ENCODE measurements at places on chromosomes 4 and X.

DNA sequence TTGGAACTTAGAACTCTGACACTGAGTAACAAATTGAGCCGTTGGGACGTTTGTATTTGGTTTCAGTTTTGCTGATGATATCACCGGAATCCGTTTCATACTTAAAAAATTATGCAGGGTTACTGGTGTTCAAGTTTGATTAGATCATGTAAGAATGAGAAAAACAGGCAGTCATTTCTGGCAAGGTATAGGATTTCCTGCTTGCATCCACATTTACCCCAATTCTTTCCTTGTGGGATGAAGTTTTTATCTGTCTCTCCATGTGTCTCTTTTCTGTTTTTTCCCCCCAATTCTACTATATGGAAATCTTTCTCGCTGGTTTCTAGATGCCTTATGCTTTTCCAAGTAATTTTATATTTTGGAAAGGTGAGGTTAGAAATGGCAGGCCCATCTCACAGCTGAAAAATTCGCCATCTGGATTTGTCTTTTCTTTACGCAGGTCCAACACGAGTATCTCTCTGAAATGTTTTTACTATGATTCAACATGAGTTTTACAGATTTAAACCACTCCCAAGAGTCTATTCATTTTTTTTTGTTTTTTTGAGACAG is 197.9 kb downstream of the SHOX start:
- DNase-seq: no peak

DNA sequence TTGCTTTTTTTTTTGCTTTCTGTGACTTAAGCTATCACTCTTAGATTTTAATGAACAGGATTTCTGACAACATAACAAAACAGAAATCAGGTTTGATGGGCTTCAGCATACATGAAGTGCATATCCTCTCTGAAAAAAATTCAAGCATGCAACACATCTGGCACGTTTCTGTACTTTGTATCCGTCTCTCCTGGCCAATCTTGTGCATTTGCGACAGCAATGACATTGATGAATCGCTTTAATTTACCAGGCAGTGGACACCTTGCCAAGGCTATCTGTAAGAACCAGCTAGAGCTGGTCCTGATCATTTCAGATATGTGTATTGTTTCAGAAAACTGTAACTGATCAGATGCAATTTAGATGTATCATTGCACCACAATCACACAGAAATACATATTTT is 93.3 kb downstream of the CCSER1 start:
- no peak for DNase-seq

DNA sequence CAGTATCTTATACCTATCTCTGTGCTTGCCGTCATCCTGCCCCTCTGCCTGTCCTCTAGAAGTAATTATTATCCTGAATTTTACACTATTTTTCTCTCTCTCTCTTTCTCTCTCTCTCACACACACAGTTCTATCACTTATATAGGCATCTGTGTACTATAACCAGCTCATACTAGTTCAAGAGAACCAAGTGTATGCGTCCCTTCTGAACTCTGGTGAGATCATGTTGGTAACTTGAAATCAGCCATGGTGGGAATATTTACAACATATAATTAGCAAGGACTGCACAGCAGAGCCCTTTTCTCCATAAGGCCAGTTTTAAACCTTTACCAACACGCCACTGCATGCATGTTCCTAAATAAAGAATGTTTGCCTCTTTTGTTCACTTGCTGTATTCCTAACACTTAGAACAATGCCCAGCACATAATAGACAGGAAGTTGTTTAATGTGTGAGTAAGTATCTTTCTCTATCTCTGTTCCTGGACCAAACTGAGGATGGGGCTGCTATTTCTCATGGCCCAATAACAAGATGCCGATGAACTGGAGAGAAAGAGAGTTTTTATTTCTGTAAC is 51.1 kb upstream of the IL21 start:
- DNase-seq: no peak

GRCh38 chr4:121126449-121127006 is 37.6 kb downstream of the TNIP3 start:
- DNase-seq: no peak

DNA sequence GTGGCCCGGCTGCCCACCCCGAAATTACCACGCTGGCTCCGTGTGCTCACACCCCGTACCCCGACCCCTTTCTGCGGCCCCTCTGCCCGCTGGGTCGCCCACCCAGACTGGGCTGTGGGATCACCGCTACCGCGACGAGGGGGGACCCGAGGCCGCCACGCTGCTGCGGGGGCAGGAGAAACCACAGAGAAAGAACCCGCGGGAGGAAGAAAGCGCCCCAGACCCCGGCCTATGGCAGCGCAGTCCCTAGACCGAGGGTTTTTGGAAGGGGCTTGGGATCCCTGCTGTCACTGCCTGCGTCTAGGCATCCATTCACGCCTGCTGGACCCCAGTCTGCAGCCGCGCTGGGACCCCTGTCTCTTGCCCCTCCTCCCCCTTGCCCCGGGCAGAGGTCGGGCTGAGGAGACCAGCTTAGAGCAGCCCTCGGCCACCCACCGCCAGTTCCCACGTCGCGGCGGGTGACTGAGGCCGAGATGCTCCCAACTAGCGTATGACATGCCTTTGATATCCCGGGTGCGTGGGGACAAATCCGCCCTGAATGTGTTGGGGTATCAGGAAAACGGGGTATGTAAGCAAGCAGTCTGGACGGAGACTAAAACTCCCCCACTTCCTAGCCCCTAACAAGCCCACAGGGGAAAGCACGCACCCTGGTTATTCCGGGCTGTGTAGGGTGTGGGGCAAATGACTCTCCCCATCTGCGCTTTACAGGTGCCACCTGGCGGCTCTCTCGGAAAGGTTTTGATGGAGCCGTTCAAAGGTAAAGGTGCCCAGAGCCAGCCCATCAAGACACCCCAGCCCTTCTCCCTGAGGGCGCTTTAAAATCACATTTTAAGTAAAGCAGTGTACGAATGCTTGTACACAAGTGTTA is 862 bp upstream of the INPP4B start:
- DNase-seq: no peak

DNA sequence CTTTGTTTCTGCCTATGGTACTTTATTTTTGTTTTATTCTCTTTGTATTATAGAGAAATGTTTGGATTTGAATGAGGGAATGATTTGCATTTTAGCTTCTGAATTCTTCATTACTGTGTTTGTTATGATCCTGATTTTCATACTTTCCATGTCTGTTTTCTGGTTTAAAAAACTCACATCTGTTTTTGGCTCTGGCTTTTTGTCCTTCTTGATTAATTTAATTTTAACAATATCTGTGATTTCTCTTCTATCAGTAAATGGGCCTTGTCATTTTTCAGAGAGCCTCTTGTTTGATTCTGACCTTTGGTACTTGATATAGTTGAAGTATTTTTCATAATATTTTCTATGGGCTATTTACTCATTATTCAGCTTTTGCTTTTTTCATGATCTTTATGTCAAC is 341.6 kb upstream of the HAND2 start:
- no peak for DNase-seq

- no peak for DNase-seq
Observed at GRCh38 chrX:123869488-123869887, 9.6 kb downstream of the XIAP start.

DNA sequence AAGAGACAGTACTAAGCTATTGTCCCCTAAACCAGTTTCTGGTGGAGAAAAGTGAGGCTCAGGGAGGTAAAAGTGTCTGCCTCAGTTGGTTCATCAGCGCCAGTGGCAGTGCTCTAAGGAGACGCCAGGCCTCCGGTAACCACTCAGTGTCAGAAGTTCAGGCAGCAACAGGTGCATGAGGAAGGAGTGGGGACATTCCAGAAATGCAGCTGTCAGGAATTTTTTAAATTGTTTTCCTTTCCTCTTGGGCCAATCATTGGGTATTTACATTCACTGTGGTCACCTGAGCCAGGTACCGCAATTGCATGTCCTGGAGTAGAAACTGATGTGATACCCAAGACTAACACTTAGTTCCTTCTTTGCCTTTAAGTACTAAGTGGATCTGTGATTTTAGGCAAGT is 40.2 kb upstream of the HS3ST1 start:
- no peak for DNase-seq

DNA sequence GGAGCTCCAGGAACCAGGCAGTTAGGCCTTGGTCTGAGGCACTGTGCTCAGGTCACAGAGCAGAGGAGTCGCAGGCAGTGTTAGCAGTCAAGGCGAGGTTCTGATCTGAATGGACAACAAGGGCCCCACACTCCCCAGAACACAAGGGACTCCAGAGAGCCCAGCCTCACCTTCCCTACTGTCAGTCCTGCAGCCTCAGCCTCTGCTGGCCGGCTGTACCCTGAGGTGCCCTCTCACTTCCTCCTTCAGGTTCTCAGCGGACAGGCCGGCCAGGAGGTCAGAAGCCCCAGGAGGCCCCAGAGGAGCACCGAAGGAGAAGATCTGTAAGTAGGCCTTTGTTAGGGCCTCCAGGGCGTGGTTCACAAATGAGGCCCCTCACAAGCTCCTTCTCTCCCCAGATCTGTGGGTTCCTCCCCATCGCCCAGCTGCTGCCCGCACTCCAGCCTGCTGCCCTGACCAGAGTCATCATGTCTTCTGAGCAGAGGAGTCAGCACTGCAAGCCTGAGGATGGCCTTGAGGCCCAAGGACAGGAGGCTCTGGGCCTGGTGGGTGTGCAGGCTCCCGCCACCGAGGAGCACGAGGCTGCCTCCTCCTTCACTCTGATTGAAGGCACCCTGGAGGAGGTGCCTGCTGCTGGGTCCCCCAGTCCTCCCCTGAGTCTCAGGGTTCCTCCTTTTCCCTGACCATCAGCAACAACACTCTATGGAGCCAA is 26.2 kb downstream of the MAGEA9 start:
- no peak for DNase-seq

GRCh38 chr4:6446538-6447451 is 25.6 kb downstream of the PPP2R2C start:
- DNase-seq: no peak

DNA sequence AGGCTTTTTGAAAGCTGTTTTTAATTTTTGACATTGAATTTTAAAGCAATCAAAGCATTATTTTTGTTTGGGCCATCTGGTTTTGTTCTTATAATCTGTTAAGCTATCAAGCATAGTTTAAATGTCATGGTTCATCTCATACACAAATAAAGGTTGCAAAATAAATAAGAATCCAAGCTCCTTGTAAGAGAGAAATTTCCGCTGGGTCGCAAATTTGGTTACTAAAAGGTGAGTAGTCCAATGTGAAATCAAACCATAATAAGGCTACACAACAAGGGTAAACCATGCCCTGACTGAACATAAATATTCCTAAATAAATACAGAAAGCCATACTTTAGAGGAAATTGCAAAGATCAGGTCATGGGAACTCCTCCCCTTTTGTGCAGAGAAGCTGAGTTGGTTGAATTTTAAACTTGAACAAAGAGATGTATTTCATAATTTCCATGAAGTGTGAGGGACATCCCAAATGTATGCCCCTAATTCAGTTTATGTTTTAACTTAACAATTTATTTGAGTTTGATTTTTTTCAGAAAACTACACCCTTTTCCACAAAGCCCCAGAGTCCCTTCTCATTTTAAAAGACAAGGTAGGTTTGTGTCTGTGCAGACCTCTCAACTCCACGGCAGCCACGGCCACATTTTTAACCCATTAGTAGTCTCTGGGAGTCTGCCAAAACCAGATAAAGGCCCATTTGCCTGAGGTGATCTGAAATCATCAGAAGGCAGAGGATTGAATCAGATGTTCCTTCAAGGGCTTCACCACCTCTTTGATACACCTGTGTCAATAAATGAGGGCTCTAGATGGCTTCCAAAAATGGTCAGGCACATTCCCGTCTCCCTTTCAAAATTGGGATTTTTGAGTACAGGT is 85.2 kb downstream of the PLAC1 start:
- no peak for DNase-seq

DNA sequence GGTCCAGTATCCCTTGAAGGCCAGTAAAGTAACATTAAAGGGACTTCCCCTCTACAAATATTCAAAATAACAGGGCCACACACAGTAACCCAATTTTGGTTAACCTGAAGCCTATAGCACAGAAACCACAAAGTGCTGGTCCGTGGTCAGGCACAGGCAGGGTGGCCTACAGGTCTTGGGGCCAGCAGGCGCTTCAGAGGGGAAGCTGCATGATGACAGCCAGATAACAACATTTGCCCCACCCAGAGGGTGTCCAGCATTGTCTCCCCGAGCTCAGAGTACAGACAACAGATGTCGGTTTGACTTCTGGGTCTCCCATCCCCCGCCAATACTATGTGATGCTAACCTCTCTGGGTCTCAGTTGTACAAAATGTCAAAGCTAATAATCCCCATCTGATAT is 51.1 kb downstream of the SH3KBP1 start:
- no peak for DNase-seq

DNA sequence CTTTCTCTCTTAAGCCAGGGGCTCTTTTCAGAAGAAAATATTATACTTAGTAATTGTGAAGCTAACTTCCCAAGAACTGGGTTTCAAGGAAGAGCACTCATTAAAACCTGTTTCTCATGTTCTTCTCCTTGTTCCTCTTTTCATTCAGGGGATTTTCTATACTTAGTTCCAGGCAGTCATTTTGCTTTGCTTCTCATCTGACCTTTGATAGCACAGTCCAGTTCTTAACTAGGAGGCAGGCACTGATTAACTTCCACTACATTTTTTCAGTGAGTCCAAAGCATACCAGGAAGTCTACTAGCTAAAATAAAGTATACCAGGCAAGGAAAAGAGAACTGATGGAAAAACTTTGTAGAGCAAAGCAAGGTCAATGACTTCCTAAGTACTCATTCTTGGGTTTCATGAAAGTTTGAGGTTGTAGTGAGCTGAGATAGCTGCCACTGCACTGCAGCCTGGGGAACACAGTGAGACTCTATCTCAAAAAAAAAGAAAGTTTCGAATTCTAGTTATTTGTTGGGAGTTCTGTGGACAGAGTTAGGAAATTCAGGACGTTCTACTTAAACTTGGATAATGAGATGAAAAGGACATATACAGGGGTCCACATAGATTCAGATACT is 190.1 kb upstream of the HS3ST1 start:
- no peak for DNase-seq

DNA sequence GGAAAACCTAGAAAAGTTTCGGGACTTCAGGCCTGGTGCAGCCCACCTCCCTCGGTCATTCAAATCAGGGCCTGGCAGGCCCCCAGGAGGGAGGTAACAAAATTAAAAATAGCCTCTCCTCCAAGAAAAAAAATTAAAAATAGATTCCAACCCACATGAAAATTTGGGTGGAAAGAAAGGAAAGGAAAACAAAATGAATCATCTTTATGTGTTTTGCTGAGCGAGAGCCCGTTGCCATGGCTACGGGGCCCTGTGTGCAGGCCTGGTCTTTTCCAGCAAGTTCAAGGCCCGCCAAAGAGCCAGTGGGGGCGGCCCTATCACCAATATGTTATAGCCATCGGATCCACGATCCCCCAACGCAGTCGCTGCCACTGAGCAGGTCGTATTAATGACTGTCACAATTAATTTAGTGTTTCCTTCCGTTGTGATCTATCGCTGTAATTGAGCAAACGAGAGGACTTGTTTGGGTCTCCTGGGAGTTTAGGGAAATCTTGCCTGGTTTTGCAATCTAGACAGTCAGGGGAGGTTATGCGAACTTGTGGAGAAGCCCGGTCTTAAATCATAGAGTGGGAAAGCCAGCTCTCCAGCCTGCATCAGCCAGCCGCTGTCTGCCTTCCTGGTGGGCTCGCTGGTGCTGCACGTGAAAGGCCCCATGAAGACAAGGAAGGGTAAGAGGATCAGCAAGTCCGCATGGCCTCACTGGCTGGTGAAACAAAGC is 452.4 kb downstream of the BCOR start:
- DNase-seq: no peak

GRCh38 chr4:120491481-120491880 is 424.8 kb upstream of the MAD2L1 start:
- no peak for DNase-seq
